ENCODE measurements at places on chromosomes 1 and 21.

DNA sequence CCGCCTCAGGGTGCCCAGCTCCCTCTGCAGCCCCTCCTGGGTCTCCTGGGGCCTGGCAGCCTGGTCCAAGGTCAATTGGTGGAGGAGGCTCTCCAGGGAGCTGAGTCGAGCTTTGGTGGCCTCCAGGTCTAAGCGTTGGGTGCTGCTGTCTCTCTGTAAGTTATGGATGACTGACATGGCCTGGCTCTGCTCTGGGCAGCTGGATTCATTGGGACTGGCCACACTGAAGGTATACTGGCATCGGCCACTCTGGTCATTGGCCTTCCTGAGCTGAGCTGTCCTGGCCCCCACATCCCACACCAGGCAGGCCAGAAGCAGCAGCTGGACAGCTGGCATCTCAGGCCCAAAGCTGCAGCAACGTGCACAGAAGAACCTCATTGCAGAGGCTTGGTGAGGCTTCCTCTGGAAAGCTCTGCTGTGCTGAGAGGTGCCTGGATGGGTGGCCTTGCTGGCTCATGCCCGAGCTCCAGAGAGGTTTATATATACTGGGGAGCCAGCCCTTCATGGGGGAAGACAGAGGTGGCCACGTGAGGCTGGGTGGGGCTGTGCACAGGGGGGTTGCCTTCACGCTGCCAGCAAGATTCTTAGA, at the start of gene MYOC:
Gene MYOC, minus strand, starts transcription at position 455 of the 589 bp plus-strand sequence. Its CDS starts 77 bp downstream, at position 378.
- DNase-seq, result no peak

GRCh38 chr1:82806133-82806532, 1005.4 kb downstream of the ADGRL2 start:
- DNase-seq, result no peak

GRCh38 chr1:109299558-109300343, 7.1 kb downstream of the MYBPHL start:
- DNase-seq, result no peak

GRCh38 chr1:153613406-153613805, 469 bp upstream of the S100A16 start:
- DNase-seq, result no peak

- no peak for DNase-seq
Observed at GRCh38 chr1:185759061-185759460, 24.9 kb downstream of the HMCN1 start.

GRCh38 chr1:64172458-64172983, 30.9 kb upstream of the UBE2U start:
- peak; percentile 49 for DNase-seq

DNA sequence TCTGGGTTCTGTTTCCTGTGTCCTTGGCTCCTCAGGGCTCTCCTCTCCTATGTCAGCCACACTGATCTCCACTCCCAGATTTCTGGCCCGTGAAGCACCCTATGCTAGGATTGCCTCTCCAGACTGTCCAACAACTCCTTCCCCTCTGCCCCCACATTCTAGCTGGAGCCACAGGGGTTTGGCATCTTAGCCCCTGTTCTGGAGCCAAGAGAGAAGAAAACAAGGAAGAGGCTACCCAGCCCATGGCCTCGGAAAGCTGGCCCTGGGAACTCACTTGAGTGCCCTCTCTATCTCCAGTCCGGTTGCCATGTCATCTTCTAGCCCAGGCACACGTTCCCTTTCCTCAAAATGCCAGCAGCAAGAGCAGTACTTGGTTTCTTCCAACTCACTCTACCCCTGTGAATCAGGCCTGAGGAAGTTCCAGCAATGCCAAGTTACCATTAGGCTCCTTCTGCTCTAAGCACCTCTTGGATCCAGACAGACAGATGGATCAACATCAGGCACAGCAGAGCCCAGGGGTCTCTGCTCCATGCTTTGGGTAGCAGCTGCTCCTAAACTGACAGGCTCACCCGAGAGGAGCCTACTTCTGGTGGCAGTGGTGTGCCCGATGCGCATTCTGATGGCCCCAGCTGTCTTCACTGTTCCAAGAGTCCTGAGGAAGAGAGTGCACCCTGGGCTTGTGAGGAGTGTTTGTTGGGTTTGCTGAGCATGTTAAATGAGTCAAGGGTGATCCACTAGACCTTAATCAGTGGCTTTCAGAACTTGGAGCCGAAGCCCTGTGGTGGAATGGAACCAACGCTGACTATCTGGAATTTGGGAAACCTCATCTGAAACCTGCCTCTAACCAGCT, 11.6 kb upstream of the GPR61 start:
- no peak for DNase-seq

DNA sequence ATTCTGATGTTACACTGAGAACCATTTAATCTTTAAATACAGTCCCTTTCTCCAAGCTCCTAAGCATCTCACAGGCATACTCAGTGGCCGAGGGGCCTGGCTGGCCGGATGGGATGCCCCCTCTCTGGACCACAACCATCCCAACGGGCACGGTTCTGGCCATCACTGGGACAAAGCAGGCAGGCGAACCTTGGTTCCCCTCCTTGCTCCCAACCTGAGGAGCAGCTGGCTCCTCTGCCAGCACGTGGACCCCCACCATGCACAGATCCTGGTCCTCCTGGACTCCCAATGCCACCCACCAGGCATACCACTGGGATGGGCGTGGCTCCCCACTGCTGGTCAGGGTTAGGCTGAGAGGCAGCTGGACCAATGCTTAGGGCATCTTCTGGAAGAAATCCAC, 19.8 kb upstream of the PRDM16 start:
- no peak for DNase-seq

DNA sequence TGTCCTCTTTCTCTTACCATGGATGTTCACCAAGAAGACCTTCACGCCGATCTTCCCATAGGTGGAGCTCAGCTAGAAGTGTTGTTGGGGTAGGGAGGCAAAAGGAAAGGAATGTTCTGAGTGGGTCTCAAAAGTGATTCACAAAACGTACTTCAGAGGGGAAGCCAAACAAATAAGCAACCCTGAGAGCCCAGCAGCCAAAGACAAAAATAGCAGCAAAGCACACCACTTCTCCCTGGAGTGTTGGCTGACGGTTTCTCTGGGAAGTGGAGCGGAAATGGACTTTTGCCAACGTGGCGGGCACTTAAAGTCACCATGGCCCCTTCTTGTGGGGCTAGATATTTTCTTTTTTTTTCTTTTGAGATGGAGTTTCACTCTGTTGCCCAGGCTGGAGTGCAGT, 23.1 kb downstream of the SLC26A9 start:
- DNase-seq, result peak; percentile 81

GRCh38 chr1:229691362-229691761, 65.3 kb downstream of the URB2 start:
- DNase-seq, result no peak

- no peak for DNase-seq
Observed at GRCh38 chr1:94727846-94728715, 92.1 kb upstream of the SLC44A3 start.

DNA sequence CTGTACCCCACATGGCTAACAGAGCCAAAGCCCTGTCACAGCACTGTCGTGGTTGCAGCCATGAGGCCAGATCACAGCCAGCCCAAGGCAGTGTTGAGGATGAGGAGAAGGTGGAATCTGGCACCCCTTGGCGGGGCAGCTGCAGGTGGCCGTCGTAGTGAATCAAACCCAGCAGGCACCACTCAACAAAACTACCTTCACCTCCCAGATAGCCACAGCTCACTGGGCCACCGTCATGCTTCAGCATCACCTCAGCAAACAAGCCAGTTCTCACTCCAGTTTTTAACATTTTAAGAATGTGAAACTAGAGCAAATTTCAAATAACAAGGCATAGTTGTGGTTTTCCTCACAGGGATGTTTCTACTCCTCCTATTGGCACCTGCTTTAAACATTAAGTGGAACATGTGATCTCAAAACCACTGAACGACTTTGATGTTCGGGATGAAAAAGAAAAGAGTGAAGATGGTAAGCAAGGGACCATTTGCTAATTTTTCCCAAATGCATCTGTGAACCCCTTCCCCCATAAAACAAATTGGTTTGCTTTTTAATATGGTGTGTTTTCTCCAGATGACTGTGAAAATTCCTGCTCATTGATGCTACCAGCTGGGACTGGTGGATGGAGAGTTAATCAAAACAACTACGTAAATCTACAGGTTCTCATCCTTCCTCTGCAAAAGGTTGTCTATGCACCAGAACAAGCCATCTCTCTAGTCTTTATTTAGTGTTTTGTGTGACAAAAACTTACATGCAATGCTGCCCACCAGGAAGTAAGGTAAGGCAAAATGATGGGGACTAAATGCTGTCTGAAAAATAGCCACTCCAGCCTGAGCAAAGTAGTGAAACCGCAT, 45.5 kb downstream of the TOR1AIP2 start:
- peak; percentile 33 for DNase-seq
